Fibroblast of skin of right biceps (primary cell): ENCODE measurements at places on chromosomes 7 and 10.
A peak's percentile ranks its signal among the peaks of the same experiment; 100 is the strongest.

DNA sequence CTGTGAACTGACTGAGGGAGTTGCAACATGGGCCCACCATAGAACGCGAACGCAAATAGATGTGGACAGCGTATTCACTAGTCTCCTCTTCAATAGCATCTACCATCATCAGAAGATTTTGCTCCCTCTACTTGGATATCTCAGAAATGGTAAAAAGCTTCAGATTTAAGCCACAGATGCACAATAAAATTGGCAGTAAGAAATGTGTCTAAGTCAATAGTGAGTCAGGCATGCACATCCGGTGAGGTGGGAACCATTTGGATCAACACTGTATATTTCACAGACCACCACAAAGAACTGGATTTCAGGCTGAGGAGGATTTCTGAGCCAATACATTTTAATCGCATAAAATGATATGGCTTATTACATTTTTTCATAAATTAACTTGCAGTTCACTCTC lies 111.5 kb upstream of the ADAM12 start:
- DNase-seq: peak; percentile 47

GRCh38 chr7:116967254-116967922 lies 14.1 kb downstream of the ST7 start:
- DNase-seq: no peak

- DNase-seq: no peak
These were observed 42.3 kb downstream of the ANTXRL start for GRCh38 chr10:46328853-46329689.

DNA sequence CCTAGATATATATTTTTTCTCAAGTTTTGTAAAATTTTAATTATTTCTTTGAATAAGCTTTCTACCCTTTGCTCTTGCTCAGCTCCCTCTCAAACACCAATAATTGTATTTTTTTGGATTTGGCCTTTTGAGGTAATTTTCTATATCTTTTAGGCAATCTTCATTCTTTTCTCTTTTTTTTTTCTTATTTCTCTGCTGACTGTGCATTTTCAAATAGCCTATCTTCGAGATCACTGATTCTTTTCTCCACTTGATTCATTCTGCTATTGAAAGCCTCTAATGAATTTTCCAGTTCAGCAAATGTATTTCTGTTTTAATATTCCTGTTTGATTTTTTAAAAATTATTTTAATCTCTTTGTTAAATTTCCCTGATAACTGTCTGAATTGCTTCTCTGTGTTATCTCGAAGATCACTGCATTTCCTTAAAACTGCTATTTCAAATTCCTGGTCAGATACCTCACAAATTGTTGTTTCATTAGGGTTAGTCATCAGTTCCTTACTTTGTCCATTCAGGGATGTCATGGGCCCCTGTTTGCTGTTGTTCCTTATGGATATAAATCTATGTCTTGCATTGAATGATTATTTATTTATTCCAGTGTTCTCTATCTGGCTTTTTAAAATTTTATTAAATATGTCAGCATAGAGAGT lies 100.1 kb upstream of the UNC5B start:
- no peak for DNase-seq

- no peak for DNase-seq
These were observed 120.1 kb downstream of the JAZF1 start for GRCh38 chr7:28060371-28060950.

GRCh38 chr7:50650057-50650664 lies 85.0 kb upstream of the DDC start:
- DNase-seq: no peak

- no peak for DNase-seq
These were observed 207.6 kb upstream of the KLF6 start for GRCh38 chr10:3992382-3993178.

- DNase-seq: no peak
These were observed 47.0 kb downstream of the SRI start for GRCh38 chr7:88172842-88173241.

GRCh38 chr7:106257752-106258151 lies 27.0 kb downstream of the NAMPT start:
- no peak for DNase-seq

DNA sequence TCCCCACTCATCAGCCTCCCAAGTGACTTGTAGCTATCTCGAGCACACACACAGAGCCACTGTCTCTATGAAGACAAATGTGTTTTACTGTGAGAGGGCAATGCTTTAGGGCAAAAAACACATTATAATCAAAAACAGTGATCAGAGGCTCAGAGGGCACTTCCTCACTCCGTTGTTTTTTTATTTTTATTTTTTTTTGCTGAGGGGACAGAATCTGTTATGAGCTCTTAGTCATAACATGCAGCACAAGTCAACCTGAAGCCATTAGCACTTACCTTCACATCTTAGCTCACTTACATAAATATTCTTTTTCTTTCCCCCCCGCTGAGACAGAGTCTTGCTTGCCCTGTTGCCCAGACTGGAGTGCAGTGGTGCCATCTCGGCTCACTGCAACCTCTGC lies 157.7 kb downstream of the CALN1 start:
- no peak for DNase-seq

GRCh38 chr7:92296880-92297445 lies 51.2 kb downstream of the ANKIB1 start:
- no peak for DNase-seq

DNA sequence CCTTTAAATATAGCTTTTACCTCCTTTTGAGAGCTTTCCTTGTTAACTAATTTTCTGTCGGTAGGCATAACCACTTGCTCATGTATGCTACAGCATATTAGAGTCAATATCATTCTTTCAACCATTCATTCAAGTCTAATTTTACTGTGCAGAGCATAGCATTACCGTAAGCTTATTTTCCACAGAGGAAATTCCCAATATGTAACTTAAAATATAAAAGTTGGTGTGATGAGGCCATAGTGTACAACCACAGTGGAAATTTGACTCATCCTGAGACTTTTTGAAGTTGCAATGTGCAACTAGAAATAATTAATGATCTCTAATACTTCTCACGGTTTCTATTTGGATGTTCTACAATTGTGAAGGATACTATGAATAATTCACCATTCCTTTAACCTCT lies 80.6 kb upstream of the KLF6 start:
- no peak for DNase-seq

GRCh38 chr10:131127610-131128009 lies 183.9 kb downstream of the TCERG1L start:
- DNase-seq: no peak

DNA sequence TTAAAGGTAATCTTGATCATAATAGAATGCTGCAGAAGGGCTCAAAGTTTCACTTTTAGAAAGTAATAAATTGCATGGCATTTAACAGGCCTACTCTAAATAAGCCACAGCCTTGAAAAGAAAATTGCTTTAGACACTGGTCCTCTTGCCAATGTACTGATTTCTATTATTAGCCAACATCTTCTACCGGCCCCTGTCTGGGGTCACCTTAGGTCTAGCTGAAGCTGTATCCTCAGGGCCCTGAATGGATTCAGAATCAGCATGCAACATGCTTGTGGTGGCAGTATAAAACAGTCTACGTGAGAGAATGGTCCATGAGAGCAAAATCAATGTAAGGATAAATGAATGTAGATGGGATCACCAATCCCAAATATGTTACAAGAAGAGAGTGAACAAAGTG lies 541.9 kb downstream of the PCDH15 start:
- no peak for DNase-seq

- peak; percentile 41 for DNase-seq
These were observed 30.5 kb downstream of the NRP1 start for GRCh38 chr10:33303988-33304387.

- no peak for DNase-seq
These were observed 121.5 kb downstream of the TNS3 start for GRCh38 chr7:47460251-47460989.

- DNase-seq: no peak
These were observed 9.7 kb downstream of the NPTX2 start for GRCh38 chr7:98626460-98627412.

GRCh38 chr7:47576866-47577306 lies 5.0 kb downstream of the TNS3 start:
- no peak for DNase-seq

- peak; percentile 97 for DNase-seq
These were observed 97.6 kb downstream of the CCNY start for GRCh38 chr10:35433851-35434426.
